ENCODE measurements at places on chromosomes 3 and 15.

DNA sequence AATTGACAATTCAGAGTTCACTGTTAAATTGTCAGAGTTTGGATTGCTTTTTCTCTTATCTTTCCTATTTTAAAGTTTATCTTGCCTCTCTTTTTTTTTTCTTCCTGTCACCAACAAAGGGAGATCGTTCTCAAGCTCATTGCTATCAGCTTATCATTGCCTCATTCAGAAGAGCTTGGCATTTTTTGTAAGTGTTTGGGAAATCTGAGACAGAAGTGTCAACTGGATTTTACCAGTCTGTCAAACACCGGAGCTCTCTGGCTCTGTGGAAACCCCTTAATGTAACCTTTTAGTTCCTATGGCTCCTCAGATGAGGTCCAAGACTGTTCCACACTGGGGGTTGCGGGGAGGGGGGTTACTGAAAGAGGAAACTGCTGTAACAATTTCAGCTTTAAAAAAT, 10.6 kb upstream of the TFG start:
- no peak for DNase-seq

- no peak for DNase-seq
These were observed 2.3 kb upstream of the SOX14 start for GRCh38 chr3:137761563-137762503.

DNA sequence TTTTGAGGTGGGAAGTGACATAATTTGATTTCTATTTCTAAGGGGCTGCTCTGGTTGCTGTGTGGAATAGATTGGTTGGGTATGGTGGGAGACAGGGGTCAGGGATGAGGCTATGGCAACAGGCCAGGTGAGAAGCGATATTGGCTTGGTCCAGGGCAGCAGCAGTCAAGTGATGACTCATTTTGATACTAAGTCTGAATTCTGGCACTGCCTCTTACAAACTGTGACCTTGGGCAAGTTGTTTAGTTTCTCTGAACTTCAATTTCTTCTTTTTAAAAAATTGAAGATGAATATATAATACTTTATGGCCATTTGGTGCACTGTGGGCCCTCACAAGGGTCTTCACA, 40.4 kb upstream of the CLSTN2 start:
- DNase-seq: no peak

- DNase-seq: peak; percentile 51
These were observed 175.7 kb downstream of the KLHL25 start for GRCh38 chr15:85618956-85619491.

- DNase-seq: no peak
These were observed 335.7 kb upstream of the PPP2R3A start for GRCh38 chr3:135629701-135630408.

DNA sequence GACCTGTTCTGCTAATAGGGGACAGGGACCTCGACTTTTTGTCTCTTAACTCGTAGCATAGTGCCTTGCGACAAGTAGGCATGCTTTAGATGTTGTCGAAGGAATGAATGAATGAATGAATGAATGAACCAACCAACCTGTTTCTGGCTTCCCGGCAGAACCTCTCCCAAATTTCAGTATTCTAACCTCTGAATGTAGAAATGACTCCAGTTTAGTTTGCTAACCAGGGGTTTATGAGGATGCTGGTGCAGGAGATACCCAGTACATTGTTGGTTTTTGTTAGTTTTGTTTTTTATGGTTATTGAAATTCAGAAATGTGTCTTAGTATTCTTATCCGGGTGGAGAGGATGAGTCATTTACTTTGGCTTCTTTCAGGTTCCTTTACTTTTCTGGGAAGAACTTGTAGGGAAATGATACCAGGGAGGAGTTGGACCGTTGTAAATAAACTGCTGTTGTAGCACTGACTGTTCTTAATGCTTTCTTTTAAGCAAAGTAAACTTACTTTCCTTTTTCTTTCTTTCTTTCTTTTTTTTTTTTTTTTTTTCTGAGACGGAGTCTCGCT, 29.6 kb upstream of the EHHADH start:
- DNase-seq: no peak

DNA sequence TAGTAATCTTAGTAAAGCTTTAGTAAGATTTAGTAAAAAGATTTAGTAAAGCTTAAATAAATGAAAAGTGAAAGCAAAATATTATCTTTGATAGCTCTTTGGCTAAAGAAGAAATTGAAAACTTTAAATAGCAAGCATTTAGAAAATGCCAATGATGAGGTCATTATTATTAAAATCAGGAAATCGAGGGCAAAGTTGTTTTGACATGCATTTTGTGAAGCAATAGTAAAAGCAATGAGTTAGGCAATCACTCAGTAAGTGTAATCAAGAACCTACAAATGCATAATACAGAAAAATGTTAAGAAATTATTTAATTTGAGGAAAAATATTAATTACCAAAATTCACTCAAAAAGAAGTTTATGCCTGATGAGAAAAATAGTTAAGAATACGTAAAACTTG, 280.3 kb upstream of the MME start:
- DNase-seq: no peak

DNA sequence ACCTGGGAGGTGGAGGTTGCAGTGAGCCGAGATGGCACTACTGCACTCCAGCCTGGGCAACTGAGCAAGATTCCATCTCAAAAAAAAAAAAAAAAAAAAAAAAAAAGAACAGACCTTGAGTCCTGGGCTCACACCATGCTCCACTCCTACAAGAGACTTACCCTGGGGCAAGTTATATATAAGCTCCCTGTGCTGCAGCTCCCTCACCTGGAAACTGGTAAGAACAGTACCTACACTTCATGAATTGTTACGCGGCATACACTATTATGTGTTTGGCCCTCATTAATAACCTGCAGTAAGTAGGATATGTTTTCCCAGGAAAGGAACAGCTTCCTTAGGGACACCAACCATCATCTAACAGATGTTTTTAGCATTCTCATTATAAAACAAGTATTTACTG, 119.6 kb downstream of the FMN1 start:
- DNase-seq: no peak

DNA sequence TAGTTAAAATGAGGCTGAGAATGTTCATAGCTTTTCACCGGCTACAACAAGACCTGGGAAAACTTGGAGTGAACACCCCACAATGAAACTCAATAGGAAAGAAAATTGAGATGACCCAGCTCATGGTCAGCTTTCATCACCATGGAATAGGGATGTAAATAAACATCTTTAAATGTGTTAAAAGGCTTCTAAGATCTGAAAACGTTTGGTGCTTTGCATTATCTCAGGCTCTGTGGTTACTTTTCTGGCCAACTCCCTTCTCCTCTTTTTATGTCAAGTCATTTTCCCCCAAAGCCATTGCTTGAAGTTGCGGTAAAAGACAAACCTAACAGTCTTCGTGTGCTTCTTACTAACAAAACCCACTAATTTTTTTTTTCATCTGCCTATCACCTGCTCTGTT, 195.8 kb downstream of the MECOM start:
- DNase-seq: no peak

DNA sequence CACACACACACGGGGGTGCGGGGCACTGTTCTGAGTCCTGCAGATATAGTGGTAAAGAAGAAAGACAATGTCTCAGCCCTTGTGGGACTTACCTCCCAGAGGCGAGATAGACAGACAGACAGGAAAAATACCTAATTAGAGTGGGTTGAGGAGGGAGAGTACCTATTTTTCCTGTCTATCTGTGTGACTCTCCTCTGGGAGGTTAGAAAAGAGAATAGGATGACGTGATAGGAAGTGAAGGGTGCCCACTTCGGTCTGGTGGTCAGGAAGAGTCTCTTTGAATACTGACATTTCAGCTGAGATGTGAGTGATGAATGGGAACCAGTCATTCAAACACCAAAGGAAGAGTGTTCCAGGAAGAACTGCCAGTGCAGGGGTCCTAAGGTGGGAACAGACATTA, 4.1 kb upstream of the APOD start:
- DNase-seq: no peak
